Activated CD4-positive, alpha-beta T cell treated with anti-CD3 and anti-CD28 coated beads, Interleukin-2, amount 50 U/mL, for 1 hour (primary cell): ENCODE measurements at places on chromosomes 7 and 10.

- DNase-seq = no peak
These were observed 65.7 kb upstream of the LANCL2 start for GRCh38 chr7:55299273-55299967.

- no peak for DNase-seq
These were observed 1174.6 kb upstream of the LRRTM3 start for GRCh38 chr10:65751218-65751617.

- no peak for DNase-seq
These were observed 698.2 kb downstream of the REEP3 start for GRCh38 chr10:64219271-64220025.

GRCh38 chr10:30043476-30044270, 15.7 kb downstream of the JCAD start:
- no peak for DNase-seq

GRCh38 chr7:141500608-141501007, 50.6 kb upstream of the AGK start:
- no peak for DNase-seq

DNA sequence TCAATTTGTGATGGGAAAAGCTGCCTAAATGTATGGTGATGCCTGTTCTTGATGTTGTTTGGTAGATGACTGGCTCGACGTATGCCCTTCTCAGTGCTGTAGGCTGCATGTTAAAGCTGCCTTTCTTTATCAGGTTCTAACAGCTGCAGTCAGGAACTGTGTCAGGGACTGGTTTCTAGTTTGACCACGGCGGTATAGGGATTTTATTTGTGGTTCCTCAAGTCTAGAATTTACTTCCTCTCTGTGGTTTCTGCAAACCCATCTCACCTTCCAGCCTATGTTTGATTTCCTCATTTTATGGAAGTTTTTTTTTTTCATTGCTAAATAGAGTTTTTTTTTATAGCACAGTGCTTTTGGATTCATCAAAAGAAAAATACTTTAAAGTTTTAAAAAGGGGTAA, 26.5 kb downstream of the LMTK2 start:
- DNase-seq = no peak

- no peak for DNase-seq
These were observed 33.8 kb upstream of the SEMA3D start for GRCh38 chr7:85220651-85221050.

GRCh38 chr7:20085086-20085485, 132.1 kb downstream of the MACC1 start:
- DNase-seq = no peak

DNA sequence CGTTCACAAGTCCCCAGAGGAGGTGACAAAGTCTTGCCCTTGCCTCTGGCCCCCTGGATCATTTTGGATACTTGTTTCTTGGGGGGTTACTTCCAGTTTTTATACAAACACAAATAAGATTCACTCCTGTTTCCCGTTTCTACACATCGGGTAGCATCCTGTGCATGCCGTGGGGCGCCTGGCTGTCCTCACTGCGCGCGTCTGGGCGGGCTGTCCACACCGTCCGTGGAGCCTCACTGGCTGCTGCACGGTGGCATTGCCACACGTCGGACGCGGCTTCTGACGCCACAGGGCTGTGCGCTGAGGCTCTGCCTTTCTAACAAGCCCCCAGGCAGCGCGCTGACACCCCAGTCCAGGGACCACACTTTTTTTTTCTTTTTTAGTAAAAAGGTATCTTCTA, 18.4 kb downstream of the BNIP3 start:
- DNase-seq = no peak

DNA sequence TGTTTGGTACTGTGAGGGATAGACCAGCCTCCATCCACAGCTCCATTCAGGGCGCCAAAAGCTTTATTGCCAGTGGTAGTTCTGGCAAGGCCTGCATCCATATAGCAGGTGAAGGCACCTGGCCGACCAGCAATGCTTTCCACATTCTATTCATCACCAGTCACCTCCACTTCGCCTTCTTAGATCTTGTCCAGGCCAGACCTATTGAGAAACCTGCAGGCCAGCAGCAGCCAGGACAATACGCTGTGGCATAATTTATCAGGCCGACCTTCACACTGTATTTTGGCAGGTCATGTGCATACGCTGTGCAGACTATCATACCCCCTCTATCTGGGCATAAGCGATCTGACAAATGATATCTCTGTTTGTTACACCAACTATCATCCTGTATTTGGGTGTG, 15.2 kb upstream of the KNDC1 start:
- no peak for DNase-seq

GRCh38 chr10:35639021-35639727, 2.9 kb downstream of the FZD8 start:
- no peak for DNase-seq

DNA sequence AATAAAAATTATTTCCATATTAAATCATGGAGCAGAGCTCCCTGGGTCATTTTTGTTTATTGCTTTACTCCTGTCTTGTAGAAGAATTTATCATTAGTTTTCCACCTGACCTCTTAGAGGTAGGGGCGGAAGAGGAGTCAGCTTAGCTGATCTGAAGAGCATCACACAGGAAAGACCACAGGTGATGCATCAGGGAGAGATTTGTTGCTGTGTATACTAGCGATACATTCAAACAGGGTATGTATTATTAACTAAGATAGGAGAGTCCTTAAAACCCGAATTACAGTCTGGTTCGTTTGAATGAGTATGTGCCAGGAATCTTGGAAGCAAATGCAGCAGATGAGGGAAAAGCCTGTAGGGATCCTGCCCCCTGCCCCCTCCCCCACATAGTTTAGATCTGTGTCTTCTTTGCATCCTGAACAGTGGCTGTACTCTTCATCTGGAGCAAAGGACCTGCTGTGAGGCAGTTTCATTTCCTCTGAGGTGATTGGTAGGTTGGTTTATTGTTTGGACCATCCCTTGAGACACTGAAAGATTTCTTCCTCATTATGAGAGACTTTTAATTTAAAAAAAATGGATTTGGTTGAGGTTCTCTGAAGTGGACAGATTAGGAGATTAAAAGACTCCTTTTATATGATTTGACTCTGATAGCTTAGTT, 177.0 kb downstream of the SND1 start:
- DNase-seq = no peak

GRCh38 chr10:6255548-6256061, 52.9 kb downstream of the PFKFB3 start:
- DNase-seq = no peak

DNA sequence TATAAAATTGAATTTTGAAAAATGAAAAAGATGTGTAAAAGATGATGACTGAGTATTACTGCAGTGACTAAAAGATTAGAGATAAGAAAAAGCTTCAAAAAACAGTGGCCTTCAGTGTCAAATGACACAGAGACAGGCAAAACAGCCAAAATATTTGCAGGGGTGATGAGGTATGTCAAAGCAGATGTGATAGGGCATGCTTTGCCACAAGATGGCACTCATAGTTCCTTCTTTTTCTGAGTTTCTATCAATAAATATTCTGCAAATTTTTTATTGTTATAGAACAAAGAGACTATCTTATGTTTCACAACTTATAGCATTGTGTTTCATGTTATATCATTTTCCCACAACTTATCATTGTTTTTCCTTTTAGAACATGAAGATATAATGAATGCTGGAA, 344.1 kb upstream of the HPS1 start:
- DNase-seq = no peak

- peak; percentile 22 for DNase-seq
These were observed 12.7 kb upstream of the LARP4B start for GRCh38 chr10:944034-944831.

DNA sequence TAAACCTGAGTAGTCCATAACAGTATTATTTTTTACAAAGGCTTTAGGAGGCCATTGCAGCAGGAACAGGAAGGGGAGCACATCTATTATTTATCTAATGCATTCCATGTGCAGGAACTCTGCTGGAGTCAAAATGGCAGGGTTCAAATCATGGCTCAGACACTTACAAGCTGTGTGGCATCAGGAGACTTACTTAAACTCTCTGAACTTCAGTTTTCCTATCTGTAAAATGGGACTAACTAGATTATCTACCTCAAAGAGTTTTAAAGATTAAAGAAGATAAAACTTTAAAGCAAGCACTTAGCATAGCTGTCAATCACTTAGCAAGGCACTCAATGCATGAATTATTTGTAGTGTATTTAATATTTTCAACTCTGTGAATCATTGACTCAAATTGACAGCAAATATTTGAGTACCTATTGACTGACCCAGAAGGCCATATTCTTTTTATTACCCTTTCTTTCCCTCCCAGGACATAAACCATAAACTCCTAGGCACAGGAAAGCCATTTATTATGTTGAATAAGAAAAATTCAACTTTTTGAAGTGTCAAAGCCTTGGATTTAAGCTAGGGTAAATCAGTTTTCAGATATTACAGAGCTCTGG, 115.8 kb upstream of the FAM204A start:
- no peak for DNase-seq

- DNase-seq = no peak
These were observed 64.4 kb upstream of the RSBN1L start for GRCh38 chr7:77631820-77632219.

GRCh38 chr7:25436413-25436812, 208.1 kb upstream of the NPVF start:
- DNase-seq = no peak

DNA sequence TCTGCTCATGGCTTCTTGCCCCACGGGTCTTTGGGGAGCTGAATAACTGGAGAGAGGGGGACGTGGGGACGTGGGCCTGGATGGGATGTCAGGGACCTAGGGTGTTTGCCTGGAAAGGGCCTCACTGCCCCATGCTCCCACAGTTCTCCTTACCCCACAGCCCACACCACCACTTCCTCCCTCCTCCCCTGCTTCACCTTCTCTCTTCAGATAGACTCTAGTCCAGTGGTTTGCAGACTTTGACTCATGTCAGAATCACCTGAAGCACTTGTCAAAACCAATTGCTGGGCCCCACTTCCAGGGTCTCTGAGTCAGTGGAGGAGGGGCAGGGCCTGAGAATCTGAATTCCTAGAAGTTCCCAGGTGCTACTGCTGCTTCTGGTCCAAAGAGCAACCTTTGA, 327.4 kb downstream of the RPS24 start:
- no peak for DNase-seq

DNA sequence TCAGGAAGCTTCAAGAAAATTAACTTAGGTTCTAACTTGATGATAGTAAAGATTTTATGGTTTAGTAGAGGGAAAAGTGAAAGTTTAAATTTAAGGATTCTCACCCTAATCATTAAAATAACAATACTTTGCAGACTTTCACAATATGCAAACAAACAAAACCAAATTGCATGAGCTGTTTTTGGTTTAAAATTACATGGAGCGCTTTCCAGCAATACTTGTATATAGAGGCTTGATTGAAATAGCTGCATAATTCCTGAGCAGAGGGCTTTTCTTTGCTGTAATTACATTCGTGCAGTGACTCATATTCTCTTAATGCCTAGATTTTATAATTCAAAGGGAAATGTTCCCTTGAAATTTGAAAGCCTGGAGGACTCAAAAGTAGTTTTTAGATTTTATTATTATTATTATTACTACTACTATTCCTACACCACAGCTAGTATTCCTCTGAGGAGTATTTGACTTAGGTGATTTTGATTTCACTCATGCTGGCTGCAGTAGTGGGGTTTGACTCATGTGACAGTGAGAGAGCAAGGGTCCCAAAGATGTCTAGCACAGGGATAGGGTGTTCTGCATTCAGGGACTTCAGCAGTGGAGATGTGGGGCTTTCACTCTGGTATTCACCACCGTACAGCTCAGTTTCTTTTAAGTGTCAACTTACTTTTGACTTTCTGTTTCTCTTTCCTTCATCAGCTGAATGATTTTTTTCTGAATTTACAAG, 138.1 kb downstream of the ADAM22 start:
- no peak for DNase-seq

DNA sequence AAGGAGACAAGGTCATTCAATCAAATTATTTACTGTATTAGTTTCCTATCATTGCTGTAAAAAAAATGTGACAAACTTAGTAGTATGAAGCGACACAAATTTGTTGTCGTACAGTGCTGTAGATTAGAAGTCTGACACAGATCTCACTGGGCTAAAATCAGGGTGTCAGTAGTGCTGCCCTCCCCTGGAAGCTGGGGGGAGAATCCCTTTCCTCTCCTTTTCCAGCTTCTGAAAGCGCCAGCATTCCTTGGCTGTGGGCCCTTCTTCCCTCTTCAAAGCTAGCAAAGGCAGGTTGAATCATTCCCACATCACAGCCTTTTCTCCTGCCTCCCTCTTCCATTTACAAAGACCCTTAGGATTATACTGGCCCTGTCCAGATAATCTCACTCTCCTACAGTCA, 28.0 kb downstream of the VPS41 start:
- DNase-seq = no peak

GRCh38 chr10:58586282-58587245, 73.9 kb downstream of the BICC1 start:
- DNase-seq = no peak

DNA sequence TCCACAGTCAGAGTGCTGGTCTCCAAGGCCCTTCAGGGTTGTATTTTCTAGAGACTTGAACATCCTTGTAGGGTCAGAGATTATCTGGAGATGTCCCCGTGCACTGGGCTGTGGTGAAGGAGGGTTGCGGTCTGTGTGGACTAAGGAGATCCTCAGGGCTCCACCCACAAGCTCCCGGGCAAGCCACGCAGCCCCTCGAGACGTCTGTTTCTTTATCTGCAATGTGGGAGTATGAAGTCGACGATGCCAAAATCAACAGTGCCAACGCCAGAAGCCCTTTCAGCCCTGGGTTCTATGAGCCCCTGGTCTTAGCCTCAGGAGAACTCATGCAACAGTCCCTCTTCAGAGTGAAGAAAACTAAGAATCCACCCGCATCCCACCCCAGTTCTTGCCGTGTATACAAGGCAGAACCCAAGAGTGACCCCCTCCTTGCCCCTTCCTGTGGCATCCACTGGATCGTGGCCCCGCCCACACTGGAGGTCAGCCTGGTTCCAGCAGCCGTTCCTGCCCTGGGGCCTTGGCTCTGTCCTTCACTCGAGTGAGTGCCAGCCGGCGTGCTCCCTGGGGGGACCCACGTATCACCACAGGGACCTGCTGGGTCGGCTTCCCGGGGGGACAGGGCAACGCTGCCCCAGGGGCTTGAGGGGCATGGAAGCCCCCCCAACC, 6.0 kb upstream of the SHH start:
- no peak for DNase-seq

- DNase-seq = no peak
These were observed 232.9 kb upstream of the NPY start for GRCh38 chr7:24050991-24051560.

DNA sequence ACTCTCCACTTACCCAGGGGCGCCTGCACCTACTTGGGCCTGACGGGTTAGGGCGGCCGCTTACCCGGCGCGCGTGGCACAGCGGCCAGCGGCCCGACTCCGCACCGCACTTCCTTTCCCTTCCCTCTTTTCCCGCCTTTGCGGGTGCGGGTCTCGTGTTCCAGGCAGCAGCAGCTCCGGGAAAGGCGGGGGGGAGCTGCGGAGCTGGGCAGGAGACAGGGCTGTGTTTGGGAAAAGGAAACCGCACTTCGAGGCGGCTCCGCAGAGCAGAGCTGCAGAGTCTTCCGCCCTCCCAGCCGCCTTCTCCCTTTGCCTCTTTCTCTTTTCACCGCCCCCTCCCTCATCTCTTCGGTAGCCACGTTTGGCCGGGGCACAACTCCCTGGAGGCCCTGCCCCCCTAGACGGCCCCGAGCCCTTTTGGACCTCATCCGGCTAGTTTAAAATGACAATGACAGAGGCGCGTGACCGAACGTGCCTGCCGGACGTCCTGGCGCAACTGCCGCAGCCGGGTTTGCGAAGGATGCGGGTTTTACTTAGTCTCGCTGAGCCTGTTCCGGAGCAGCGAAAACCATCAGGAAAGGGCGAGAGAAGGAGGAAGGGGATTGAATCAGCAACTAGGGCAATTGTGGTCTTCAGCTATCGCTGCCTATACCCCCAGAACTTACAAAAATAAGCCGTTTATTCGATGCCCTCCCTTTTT, 7.9 kb upstream of the PAX2 start:
- DNase-seq = no peak

GRCh38 chr10:117441361-117441760, 66.1 kb upstream of the PDZD8 start:
- DNase-seq = no peak
